ENCODE measurements at places on chromosomes 4 and X.

GRCh38 chrX:41946989-41947612 is 23.7 kb upstream of the CASK start:
- DNase-seq = no peak

GRCh38 chr4:82705169-82705927 is 93.2 kb downstream of the SCD5 start:
- no peak for DNase-seq

DNA sequence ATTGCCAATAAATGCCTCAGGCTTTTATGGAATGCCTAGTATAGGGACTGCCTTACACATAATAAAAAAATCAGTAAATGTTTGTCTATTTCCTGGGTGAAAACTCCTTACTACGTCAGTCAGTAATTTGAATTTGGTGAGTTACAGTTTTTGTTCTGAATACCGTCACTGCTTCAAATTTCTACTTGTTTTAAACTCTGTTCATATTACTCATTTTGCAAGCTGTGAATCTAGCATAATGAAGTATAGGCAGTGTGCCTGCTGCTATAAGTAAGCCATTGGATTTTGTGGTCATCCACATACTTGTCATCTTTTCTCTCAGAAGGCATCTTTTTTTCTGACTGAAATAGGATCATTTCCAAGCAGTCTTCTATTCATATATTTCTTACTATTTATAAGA is 43.1 kb downstream of the SYNPO2 start:
- no peak for DNase-seq

DNA sequence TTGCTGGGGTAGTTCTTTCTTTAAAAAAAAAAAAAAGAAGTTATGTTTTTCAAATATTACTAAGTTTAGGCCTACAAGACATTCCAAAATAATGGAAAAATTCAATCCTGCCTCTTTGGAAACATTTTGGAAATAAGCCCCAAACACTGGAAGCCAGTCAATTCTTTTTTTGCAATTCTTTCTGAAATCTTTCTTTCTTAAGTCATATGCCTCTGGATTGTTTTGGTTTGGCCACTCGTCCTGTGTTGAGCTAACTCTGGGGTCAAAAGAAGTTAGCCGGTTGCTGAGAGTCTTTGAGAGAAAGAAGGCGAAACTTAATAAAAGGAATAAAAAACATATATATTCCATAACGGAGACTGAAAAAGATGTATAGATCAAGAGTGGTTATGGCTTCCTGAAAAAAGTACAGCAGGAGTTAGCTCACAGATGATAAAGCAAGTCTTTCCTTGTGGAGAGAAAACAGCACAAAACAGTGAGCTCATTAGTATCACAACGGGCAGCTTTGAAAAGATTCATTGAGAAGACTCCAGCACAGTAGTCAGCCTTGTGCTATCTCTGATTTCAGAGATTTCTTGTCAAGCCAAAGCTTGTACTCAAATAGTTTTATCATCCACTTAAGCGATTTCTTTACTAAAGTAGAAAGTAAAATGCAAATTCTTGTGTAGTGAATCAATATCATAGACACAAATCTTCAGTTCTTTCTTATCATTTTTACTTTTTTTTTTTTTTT is 64.8 kb downstream of the PLS3 start:
- DNase-seq = no peak

GRCh38 chr4:86621435-86621834 is 27.3 kb downstream of the PTPN13 start:
- no peak for DNase-seq

DNA sequence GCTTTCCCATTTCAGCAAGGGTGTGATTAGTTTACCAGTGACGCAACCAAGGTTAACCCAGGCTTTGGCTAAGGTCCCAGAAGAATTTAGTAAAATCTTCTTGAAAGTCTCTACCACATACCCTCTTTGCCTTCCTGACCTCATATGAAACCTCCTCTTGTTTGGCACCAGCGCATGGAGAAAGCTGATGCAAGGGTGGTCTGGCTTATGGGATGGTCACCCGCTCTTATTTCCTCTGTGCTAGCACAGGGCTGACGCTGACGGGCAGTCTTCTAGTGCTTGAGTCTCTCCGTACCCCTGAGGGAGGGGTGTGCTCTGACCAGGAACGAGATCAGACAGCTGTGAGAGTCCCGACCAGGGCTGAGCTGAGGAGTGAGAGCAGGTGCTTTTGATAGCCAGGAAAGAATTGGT is 137.6 kb downstream of the TENM3 start:
- no peak for DNase-seq

All from DMS153 (cell line).